ENCODE measurements at places on chromosomes 6 and 20.

DNA sequence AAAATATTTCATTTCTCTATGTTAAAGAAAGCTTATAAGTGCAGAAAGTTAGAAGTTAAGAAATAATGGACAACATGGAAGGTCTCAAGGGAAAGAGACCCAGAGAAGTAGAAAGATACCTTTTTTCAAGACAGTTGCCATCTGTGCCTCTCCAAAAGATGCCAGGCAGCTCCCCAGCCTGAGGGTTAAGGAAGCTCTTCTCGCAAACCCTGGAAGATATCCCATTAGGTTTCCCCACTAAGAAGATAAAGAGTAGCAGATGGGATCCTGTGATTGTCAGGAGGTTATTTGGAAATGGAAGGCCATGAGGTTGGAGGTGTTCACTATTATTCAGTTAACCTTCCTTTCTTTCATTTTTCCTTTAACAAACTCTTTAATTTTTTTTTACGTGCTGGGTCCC lies 110.1 kb upstream of the SIM1 start:
- no peak for DNase-seq

DNA sequence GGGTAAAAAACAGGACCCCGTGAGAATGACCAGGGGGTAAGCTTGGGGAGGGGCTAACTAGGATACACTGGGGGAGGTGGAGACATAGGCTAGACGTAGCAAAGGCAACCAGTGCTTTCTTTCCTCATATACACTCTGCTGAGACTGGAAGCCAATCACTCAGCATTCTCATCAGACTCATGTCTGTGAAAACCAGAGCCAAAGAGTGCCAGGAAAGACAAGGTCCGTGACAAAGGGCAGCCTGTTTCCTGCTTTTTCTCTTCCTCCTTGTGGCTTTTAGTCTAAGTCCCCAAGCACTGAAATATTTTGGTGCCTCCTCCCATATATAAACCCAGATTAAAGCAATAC lies 97.9 kb upstream of the NEDD9 start:
- DNase-seq, result no peak

DNA sequence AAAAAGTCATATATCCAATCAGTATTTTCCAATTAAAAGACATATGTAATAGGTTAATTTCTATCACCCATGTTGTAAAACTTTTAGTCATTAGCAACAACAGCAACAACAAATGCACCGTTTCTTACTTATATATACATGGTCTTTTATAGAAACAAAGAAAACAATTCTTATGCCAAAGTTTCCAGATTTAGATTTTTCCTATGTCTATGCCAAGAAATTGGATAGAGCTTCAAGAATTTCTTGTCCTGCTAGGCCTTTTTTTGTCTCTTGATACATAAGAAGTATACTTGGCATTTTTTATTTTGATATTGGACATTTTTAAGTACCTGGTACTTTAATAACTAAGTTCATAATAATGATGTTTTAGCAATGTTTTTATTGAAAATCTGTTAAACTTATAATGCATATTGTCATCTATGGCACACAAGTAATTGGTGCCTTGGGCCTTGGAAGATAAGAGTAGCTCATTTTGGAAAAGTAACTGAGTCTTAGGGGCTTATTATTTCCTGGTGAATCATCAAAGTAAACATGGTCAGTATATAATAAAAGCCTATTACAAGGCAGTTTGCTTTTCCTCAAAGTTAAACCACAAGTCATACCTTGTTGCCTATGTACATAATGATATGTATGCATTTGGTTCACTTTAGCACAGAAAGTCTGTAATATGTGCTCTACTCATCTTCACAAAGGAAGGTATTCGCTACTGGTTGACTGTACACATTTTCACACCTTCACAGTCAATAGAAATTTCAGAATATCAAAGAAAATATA lies 10.1 kb upstream of the FRK start:
- DNase-seq, result no peak

DNA sequence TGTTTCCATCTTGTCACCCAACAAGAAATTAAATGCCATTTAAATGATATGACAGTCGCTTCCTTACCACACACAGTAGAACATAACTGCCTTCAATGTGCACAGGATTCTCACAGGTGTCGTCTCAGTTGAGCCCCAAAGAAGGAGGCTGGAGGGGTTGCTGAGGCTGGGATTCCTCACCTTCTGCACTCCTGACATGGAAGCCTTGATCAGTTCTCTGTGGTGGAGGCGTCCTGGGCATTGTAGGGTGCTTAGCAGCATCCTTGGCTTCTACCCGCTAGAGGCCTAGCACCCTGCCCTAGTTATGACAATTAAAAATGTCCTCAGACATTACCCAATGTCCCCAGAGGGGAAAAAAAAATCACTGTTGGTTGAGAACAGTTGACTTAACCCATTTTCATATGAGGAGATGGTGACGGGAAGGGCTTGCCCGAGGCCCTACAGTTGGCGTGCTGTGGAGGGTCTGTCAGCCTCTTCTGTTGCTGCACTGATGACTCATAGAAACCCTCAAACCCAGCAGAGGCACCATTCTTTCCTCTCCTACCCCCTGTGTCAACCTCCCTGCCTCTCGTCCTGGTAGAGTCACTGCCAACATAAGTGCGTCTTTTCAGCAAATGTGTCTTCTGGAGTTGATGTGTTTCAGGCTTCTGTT lies 19.3 kb upstream of the ZNF831 start:
- DNase-seq, result no peak

GRCh38 chr20:45469336-45470261 lies at the start of gene WFDC2:
Gene WFDC2, plus strand, starts transcription at chr20:45469753. Its CDS starts 29 bp downstream, at chr20:45469782.
- no peak for DNase-seq

- DNase-seq, result no peak
Measured at GRCh38 chr6:46808806-46809205, 15.6 kb downstream of the MEP1A start.

- DNase-seq, result no peak
Measured at GRCh38 chr20:37534401-37535157, 6.9 kb upstream of the BLCAP start.

DNA sequence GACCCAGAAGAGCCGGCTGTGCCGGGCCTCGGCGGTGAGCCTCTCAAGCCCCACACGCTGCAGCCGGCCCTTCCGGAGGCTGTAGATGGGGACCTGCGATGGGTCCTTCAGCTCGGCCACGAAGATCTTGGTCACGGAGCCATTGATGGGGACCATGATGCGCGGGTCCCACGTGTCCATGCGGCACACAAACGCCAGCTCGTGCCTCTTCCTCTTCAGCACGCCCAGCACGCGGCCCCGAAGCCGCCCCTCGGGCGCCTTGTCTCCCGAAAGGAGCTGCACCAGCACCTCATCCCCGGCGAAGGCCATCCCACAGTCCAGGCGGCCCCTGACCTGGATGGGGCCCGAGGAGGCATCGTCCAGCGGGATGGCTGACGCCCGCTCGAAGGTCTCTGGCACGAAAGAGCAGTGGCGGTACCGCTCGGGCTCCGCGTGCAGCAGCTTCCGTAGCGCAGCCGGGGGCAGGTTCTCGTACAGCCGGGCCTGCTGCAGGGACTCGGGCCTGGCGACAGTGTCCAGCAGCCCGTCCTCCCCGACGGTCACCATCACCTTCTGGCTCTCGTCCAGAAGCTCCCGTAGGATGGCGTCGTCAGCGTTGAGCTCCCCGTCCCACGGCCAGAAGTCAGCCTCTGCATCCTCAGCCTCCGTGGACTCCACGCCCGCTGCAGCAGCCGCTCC lies 8.9 kb downstream of the HELZ2 start:
- DNase-seq, result no peak
